ENCODE measurements at places on chromosomes 3 and 15.

DNA sequence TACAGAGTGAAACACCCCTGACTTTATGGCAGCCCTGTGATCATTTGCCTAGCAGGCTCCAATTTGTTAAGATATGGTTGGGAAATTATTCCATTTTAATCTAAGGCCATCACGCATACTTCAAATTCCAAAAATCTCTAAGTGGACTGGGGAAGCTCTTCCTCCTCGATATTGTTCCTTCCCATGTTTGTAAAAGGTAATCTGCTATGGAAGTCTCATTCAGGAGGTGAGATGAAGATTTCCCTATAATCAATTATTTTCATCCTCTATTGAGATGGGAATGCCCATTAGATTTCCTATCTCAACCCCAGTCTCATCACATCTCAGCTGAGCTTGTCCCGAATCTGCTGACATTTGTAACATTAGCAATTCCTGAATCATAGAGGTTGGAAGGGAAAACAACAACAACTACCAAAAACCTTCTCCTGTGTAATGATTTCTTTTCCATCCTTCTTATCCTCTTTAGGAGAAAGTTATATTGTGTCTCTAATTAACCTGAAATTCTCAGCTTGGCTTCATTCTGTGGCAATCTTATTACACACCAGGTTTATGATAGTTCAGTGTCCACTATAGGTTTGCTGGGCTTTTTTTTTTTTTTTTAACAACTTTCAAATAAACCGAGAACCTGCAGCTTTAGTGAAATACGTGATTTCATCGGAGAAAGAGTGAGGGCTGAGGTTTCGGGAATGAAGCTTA, 2.2 kb upstream of the NR2F2 start:
- no peak for ATAC-seq

DNA sequence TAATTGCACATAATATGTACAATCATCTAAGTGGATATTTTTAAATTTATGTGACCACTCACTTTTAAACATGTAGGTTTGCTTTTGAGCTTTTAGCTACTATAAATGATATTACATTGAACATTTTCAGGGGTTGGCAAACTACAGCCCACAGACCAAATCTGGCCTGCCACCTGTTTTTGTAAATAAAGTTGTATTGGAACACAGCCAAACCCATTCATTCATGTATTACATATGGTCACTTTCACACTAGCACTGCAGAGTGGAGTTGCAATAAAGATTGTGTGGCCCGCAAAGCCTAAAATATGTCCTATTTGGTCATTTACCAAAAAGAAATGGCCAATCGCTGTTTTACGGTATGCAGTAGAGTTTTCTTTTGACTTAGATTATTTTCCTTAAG, 21.2 kb downstream of the CMTM7 start:
- ATAC-seq, result no peak

GRCh38 chr3:2810723-2811122, 299.5 kb downstream of the IL5RA start:
- ATAC-seq, result no peak

- ATAC-seq, result peak; percentile 81
Observed at GRCh38 chr15:81160312-81161159, 26.5 kb downstream of the CFAP161 start.

DNA sequence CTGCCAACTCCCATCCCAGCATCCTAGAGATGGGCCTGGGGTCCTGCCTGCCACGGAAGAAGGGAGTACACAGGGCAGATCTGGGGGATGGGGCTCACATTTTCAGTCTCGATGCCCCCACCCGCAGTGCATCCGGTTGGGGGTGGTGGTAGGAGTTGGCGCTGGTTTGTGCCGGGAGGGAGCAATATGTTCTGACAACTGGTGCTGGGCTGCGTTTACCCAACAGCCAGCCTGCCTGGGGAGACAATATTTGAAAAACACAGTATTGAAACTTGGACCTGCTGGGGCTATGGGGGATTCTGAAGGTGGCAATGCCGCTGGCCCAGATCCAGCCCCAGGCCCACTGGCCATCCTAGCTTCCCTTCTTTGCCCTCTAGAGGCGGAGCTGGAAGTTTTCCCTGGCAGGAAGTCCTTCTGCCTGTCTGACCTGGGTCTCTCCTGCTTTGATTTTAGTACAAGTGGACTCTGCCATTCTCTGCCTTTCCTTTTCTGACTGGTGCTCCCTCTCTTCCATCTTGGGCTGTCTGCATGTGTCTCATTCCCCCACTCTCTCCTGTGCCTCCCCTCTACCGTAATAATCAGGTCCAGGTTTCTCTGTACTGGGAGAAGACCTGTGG, 3.5 kb downstream of the SEMA3F start:
- ATAC-seq, result no peak

Data from gastroesophageal sphincter (tissue), 4 donors.